ENCODE measurements at places on chromosomes 13 and 19.

- no peak for DNase-seq
Observed at GRCh38 chr13:93244918-93245280, 18.3 kb downstream of the GPC6 start.

DNA sequence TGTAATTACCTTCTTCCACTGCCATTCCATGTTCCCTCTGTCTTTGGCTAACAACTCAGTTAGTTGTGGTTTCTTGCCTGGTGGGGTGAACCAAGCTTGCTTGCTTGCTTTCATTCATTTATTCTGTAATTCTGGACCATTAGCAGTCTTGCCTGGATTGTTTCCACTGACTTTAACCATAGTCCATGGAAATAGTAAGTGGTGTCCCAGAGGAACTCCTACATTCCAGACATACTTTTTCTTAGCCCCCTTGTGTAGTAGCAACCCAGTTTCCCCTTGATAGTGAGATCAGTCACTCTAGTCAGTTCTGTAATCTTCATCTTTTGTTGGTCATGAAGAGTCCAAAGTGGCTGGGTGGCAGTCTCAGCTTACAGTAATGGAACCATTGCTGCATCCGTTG is 23.2 kb downstream of the PDS5B start:
- DNase-seq: no peak

DNA sequence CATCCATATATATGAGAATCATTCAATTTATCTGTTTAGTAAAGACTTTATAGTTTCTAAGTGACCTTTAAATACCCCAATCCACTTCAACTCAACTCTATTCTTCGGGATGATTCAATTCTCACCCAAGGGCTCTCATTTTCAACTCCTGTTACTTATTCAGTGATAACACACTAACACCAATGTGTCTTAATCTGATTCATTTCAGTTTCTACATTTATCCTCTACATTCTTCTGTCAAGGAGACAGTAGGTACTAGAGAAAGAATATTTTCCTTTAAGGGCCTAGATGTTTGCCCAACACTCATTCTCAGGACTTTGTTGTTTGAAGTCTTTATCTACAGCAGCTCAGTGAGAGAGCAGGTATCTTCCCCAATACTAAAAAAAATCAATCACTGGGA is 7.1 kb downstream of the ARGLU1 start:
- no peak for DNase-seq

DNA sequence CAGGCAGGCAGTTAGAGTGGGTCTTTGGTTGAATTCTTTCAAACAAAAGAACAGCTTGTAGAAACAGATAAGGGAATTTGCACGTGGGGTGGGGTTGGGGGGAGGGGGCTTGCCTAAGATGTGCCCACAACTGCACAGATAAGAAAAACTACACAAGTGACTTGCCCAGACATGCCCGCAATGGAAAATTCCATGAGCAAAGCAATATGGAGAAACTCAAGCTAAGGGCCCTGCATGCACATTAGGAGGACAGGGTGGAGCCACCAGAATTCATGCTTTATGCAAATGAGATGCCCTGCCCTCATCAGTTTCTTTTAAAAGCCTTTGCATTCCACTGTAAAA is 755.6 kb upstream of the MIR17HG start:
- DNase-seq: no peak

- DNase-seq: no peak
Observed at GRCh38 chr13:24660023-24660741, 20.0 kb upstream of the ATP12A start.

DNA sequence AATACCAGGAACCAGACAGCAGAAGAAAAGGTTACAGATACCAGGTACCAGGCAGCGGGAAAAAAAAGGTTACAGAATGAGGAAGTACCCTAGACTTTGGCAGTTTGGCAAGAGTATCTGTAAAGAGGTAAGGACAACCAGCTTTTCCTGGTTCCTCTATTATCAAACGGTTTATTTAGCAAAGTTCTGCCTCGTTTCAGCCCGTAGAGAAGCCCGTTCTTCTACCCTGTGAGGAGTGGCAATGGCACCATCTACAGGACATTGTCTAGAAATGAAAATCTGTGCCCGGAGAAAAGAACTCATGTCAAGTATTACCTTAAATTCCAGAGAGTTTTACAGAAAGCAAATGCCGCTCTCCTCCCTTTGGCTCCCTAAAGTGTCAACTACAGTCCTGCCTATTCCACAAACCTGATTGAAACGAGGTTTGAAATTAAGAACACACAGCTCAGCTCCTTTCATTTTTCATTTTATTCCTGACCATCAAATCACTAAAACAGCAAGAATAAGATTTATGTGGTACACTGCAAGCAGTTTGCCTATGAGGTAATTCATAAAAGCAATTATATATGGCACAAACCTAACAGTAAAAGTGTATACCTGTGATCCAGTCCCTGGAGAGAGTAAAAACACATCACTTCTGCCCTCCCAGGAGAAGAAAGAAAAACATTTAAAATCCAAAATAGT is 226.3 kb downstream of the SLC7A1 start:
- peak; percentile 49 for DNase-seq

GRCh38 chr19:10270180-10270615 is 722 bp upstream of the ICAM1 start:
- DNase-seq: no peak

DNA sequence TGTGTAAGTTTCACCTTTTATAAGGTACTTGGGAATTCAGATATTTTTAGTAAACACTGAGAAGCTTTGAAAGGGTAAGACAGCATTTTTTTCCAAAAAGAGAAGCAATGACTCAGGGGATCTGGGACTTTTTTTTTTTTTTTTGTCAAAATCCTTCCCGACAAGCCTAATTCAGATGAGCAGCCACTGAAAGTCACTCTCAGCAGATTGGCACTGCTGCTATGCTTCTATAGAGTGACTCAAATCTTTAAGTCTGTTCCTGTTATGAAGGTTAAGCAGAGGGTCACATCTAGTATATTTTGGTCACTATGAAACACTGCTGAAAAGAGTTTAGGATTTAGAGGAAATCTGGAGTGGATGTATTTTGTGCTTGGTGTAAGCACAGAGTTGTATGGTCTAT is 571.1 kb downstream of the MYO16 start:
- DNase-seq: no peak

DNA sequence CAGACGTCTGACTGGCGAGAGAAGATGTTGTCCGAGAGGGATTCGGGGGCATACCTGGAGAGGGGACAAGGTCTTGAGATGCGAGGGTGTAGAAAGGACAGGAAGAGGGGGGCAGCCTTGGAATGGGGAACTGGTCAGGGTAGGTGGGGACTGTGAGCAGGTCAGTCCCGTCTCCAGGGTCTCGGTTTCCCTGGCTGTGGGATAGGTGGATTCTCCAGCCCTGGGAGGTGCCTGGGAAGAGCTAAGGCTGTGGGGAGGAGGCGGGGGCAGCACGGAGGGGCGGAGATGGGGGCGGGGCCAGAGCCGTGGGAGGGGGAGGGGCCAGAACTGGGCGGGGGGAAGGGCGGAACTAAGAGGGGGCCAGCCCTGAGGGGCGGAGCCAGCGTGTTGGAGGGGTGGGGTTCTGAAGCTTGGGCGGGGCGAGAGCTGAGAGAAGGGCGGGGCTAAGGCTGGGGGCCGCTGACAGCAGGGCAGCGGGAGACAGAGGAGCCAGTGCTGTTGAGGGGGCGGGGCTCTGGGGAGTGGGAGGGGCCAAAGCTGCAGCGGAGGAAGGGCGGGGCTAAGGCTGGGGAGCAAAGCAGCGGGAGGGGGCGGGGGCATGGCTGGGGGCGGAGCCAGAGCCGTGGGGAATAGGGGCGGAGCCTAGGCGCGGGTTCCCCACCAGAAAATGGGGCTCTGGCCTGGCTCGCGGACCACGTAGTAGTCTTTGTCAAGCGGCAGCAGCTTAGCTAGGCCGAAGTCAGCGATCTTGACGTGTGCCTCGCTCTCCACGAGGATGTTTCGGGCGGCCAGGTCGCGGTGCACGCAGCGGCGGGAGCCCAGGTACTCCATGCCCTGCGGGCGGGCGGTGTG is 9.5 kb upstream of the INSL3 start:
- peak; percentile 59 for DNase-seq

DNA sequence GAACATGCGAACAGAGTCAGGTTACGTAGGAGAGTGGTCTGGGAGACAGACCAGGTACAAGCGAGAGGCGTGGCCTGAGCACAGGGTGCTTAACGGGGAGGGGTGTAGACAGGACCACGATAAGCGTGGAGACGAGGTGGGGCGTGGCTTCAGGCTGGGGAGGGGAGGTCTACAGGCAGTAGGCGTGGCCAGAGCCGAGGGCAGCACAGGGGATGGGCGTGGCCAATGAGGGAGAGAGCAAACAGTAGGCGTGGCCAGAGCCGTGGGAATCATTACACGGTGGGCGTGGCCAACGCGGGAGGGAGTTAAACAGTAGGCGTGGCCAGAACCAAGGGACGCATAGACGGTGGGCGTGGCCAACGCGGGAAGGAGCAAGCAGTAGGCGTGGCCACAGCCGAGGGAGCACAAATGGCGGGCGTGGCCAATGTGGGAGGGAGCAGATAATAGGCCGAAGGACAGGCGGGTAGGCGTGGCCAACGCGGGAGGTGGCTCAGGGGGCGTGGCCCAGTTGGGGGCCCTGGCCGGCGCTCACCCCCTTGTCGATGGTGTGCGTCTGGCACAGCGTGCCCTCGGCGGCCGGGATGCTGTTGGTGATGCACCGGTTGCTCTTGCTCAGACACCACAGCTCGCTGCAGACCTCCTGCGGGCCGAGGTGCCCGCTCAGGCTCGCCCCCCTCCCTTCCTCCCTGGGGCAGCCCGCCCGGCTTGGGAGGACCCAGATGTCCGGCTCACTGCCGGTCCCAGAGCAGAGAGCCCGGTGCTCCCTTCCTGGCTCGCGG is 15.2 kb upstream of the MYO1F start:
- DNase-seq: peak; percentile 79

DNA sequence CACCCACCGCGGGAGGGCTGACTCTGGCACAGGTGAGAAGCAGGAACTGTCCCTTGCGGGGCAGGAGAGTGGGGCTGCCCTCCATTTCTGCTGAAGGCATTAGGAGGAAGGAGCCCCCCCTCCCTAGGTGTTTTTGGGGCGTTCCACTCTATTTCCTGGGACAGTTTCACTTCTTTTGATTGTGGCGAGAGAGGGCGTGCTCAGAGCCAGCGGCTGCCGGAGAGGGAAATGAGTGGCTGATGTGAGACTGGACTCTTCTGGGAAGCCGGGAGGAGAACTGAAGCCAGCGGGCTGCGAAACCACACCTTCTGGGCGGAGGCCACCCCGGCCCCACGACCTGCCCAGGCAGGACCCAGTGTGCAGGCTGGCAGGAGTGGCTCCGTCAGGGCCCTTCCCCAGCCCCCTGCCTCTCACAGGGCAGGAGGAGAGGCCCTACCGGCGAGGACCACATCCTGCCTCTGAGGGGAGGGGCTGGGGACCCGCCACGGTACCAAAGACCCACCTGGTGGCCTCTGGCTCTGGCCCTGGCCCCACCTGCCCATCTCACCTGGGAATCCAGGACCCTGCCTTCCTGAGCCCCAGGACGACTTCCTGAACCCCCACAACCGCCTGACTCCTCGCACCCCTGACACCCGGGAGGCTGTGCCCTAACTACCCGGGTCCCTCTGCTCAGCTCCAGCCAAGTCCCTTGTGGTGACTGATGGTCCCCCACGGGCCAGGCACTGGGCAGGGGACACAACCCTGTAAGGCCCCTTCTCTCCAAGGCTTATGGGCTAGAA is 25.9 kb downstream of the MPND start:
- DNase-seq: no peak

- DNase-seq: no peak
Observed at GRCh38 chr13:94169454-94170144, 309.9 kb downstream of the DCT start.

- DNase-seq: no peak
Observed at GRCh38 chr13:88937384-88937783, 1266.2 kb downstream of the SLITRK5 start.

- peak; percentile 32 for DNase-seq
Observed at GRCh38 chr19:10416380-10417257, 3.7 kb upstream of the PDE4A start.

GRCh38 chr19:44566984-44567383 is 37.5 kb upstream of the CEACAM20 start:
- no peak for DNase-seq

GRCh38 chr13:50126263-50126992 is 111.2 kb downstream of the KCNRG start:
- DNase-seq: no peak

DNA sequence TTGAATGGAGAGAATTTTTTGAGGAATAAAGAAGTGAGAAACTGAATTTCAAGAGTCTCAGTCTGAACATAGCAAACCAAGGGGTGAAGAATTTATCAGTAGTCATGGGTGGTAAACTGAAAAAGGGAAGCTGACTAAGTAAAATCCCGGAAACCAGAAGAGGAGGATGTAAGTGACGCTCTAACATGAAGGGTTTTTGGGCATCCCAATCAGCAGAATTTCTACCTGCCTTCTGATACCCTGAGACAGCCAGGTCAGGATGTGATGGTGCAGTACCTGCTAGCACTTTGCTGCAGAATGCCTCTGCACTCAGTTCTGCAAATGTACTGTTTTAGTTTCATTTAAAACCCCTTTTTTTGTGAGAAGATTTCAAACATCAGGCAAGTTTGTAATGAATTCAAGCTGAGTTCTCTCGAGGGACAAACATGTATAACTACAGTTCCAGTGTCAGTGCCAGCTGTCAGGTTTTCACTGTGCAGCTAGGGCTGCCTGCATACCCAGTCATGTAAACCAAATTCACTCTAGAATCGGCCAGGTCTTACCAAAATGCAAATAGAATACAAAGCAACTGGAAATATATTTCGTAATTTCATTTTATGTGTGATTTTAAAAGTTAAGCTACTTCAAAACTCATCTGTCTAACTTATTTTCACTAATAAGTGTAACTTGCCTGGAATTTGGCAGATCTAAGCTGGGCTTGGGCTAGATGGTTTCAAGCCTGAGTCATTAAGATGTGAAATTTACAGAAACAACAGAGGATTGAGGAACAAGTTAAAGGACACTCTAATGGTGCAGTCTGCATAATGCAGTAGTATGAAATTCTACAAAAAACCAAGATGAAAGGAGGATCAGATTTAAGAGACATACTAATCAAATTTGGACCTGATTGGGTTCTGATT is 13.8 kb downstream of the METTL21C start:
- DNase-seq: no peak

DNA sequence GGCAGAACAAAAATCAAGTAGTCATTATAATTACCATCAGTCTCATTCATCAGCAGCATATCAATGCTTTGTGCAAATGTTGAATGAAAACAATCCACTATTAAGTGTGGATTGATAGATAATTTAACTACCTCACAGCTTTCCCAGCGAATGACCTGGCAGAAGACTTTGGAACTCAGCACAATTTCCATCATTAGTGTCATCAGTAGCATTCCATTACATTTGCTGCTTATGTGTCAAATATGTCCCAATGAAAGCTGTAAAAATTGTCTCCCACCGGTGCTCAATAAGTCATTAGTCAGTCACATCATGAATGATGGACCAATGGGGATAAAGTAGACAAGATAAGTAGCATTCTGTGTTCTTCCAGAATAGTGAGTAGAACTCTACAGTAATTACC is 1513.5 kb upstream of the PRR20A start:
- no peak for DNase-seq

DNA sequence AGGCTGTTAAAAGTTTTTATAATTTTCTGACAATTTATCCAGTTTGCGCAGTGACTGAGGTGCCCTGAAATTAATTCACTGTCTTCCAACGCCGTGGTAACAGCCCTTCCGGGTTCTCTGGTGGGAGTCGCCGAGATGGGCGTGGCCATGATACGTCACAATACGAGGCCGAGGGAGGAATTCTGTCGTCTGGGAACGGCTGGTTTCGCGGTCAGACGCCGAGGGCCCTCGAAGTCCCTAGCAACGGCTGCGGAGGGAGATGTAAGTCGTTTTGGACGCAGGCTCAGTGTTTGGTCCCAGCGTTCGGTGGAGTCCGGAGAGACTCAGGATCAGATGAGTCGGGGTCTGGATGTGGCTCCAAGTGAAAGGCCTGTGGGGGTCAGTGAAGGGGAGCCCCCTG is 21.7 kb downstream of the ZNF613 start:
- no peak for DNase-seq
